RPMI7951 (cell line): ENCODE measurements at places on chromosomes 16 and 17.

DNA sequence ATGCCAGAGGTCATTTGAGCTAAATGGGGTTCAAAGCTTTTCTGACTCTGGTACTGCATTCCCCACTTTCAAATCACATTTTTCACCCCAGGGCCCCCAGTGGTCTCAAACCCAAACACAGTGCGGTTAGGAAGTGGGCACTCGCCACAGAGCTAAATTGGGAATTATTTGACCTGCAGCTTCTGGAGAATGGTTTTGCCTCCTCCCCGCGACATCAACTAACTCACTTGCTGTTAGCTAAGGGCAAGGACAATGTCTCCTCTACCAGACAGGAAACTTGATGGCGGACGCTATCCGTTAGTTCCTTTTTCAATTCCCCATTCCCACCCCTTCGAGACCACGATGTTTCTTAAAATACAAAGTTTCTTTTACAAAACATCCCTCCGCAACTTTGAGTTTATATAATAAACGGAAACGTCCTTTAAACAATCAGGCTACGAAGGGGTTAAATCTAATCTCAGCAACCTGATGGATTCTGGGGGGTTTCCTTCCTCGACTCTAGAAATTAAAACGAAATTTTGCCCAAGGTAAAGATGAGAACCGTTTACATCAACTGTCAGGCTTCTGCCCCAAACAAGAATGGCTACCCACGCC is 500 bp upstream of the KAT7 start:
- peak; percentile 37 for DNase-seq

DNA sequence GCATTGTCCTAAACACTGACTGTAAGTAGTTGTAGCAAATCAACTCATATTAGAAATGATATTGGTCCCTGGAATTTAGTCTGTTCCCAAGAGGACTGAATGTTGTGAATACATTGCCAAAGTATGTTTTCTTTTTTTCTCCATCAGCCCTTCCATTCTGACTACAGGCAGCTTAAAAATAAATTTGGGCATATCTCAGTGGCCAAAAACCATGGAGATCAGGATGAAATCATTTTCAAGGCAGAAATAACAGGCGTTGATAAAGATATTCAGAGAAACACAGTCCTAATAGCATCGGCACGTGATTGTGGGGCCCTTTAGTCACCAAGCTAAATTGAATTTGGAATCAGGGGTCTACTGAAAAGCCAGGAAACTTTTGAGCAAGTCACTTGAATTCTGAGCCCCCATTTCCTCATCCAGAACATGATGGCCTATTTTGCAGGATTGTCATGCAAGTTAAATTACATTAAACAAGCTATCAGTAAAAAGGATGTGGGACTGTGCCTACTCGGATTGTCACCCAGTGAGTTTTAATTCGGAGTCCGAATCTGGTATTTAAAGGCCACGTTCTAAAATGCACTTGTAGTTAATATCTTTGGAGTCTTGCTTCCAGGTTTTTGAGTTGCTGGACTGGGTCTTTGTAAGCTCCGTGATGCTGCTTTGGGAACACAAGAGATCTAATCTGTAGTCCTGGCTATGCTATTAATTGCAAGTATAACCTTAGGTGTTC is 17.1 kb downstream of the HLF start:
- no peak for DNase-seq

- DNase-seq: peak; percentile 66
Observed at GRCh38 chr16:28212532-28212873, 738 bp upstream of the XPO6 start.

DNA sequence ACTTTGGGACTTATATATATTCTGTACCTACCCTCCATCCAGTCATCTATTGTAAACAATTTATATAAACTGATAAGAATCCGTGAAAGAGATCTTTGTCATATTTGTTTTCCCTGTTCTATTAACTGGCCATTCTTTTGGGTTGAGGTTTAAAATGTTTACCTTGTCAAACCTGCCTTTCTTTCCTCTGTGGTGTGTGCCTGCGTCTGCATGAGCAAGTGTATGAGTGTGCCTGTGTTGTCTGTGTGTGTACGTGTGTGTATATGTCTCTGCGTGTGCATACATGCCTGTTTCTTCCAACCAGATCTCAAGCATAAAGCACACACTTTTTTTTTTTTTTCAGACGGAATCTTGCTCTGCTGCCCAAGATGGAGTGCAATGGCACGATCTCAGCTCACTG is 201.5 kb downstream of the C16orf95 start:
- DNase-seq: no peak
